ENCODE measurements at places on chromosomes 7 and 10. TPM values are rescaled to one million over a fixed set of nuclear protein-coding genes. Genes with fewer than 3 reads are reported as not detected.

Gene MKX
- polyA plus RNA-seq: 0.34 TPM

Gene ADAMTS14
- 1.2 TPM for polyA plus RNA-seq

Gene POLD2
- 44.0 TPM for polyA plus RNA-seq

Gene LRRC18
- 0.07 TPM for polyA plus RNA-seq

Gene BTBD16
- 1.2 TPM for polyA plus RNA-seq

Gene TAS2R60
- polyA plus RNA-seq: 0.02 TPM

All from thymus (tissue), 14 donors.